ENCODE measurements at places on chromosomes 3 and 15.
A peak's percentile ranks its signal among the peaks of the same experiment; 100 is the strongest.

GRCh38 chr3:183641882-183642281, 6.5 kb downstream of the KLHL24 start:
- DNase-seq, result no peak

GRCh38 chr3:103889675-103890074, 1454.9 kb downstream of the ZPLD1 start:
- DNase-seq, result no peak

GRCh38 chr3:36540888-36541518, 160.7 kb downstream of the STAC start:
- peak; percentile 17 for DNase-seq

GRCh38 chr3:59235634-59236012, 185.8 kb upstream of the CFAP20DC start:
- no peak for DNase-seq

DNA sequence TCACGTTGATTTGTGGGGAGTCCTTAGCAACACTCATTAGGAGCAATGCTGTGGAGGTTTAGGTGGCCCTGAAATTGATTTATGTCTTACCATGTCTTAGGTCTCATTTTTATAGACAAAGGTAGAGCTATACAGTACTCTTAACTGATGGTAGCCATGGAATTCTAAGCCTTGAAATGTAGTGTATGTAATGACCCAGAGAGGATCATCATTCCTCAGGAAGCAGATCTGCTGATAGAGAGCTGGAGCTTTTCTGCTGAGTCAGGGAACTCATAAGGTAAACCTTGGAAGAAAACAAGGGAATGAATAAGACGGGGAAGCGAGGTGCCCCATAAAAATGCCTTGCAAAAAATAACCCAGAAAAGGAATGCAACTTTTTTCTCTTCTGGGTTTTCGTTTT, 34.0 kb upstream of the ZNF639 start:
- DNase-seq, result peak; percentile 91

DNA sequence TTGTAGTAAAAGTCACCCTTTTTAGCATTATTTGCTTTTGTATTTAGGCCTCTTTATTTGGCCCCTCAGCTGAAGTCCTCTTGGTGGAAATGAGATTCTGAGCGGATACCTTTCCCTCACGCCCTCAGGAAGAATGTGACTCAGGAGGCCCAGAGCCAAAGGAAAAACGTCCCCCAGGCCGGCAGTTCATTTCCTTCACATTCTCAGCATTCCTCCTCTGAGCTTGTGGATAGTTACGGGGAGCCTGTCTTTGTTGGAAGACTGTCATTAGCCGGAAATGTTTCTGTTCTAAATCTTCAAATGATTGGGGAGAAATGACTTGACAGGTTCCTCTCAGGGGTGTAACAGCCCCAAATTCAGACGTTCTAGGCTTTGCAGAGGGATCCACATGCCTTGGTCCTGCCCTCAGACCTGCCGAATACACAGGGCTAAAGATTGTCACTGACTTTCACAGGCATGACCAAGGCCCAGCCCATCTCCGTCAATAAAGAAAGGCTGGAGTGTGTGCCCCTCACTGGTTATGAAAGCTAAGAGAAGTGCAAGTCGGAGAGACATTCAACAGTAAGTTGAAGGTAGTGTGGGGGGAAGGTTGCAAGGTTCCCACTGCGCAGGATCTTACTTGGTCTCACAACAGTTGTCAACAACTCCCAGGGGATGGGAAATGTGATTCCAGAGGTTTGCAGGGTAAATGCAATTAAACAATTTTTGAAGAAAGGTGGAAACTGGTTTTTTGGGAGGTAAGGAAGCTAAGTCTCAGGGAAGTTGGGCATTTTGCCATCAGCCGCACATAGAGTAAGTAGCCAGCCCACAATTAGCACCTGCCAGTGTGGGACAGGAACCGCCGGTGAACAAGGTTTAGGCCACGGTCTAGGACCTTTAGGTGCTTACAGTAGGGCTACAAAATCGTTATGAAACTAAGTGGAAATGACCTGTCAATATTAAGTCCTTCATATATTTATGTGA, 39.7 kb upstream of the MYZAP start:
- peak; percentile 30 for DNase-seq

- DNase-seq, result no peak
Observed at GRCh38 chr3:57274845-57275244, 17.6 kb downstream of the ASB14 start.

DNA sequence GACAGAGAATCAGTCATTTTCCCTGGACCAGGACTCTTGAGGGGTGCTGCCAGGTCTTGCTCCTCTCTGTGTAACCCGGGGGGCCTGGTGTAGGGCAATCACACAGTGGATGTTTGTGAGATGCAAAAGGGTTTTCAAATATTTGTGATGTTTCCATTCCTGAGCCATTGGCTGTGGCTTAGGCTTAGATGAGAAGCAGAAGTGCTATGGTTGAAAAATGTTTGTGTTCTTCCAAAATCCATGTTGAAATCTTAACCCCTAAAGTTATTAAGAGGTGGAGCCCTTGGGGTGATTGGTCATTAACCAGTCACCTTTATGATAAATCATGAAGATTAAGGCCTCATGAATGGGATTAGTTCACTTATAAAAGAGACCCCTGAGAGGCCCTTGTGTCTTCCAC, 36.5 kb downstream of the CORO2B start:
- no peak for DNase-seq

GRCh38 chr3:72338942-72339669, 509.1 kb downstream of the SHQ1 start:
- peak; percentile 96 for DNase-seq

GRCh38 chr15:35871282-35871681, 325.3 kb upstream of the DPH6 start:
- DNase-seq, result no peak

DNA sequence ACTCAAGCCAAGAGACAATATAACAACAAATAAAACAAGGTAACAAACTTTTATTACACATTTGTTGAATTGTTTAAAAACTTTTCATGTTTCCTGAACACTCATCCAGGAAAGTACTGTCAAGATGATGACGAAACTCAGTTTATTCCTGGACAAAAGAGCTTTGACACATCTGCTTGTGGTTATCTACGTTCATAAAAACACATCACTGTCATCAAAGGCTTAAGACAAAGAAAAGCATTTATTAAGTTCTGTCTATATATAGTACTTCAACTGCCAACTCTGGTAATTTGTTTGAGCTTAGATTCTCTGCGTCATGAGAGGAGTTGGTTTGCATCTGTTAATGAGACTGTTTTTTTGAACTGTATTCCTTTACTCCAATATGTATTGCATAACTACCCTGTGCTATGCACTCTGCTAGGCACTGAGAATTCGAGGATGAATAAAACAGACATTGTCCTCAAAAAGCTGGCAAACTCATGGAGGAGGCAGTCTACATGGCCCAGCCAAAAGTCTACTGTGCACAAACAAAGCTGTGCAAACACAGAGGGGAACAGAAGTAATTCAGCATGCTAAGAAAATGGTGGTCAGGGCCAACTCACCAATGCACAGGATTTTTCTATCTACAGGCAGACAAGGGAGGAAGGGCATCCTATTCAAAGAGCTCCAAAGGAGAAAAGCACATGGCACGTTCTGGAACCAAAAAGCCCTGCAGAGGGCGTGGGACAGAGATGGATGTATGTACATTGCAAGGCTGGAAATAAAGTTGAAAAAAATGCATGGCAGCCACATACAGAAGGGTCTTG, 21.5 kb downstream of the PLD1 start:
- DNase-seq, result no peak

DNA sequence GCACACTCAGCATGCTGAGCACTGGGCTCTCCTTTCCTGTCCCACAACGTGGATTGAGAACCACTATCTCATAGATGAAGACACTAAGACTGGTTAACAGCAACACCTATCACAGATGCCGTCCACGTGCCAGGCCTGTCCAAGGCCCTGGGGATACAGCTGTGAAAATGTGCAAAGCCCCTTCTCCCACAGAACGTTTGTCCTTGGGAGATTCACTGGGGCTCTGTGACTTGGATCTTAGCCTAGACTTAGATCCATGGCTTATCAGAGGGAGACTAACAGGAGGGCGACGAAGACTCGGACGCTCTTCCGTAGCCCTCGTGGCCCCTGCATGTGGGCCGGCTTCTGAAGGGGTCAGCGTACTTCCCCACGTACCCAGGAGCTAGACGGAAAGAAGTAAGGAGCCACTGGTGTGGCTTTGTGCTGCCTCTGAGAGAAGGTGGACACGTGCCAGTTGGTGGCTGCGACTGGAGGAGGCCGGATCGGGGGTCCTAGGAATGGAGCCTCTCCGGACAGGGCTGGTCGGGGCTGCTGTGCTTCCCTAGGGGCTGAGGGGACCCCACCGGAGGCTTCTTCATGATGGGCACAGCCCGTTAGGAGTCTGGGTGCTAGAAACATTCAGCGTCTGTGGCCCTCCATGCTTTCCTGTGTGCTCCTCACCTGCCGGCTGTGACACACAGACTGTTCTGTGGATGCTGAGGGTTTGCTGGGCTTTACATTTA, 964 bp downstream of the NRROS start:
- no peak for DNase-seq

DNA sequence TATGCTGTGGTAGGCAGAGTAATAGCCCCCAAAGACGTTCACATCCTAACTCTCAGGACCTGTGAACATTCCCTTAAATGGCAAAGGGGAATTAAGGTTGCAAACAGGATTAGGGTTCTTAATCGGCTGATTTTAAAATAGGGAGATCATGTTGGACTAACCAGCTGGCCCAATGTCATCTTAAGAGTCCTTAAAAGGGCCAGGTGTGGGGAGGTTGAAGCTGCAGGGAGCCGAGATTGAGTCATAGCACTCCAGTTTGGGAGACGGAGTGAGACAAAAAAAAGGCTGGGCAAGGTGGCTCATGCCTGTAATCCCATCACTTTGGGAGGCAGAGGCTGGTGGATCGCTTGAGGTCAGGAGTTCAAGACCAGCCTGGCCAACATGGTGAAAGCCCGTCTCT, 1.6 kb upstream of the FLNB start:
- DNase-seq, result no peak

DNA sequence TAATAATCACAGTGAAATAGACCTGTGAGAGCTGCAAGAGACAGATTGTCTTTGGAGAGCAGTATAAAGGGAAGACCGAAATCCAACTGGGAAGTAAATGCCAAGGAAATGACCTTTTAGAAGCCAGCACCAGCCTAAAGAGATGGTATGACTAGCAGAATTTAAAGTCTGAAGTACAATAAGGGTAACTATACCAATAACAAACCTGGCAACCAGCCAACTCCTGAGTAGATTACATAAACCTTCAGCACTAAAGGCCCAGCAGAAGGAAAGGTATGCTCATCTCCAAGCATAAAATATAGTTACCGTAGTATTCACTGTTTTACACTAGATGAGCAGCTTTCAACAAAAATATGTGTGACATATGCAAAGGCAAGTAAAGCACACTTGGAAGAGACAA, 155.1 kb upstream of the SATB1 start:
- DNase-seq, result peak; percentile 31

- DNase-seq, result no peak
Observed at GRCh38 chr3:33848624-33849347, 50.4 kb downstream of the PDCD6IP start.

GRCh38 chr3:108450444-108450843, 60.0 kb downstream of the MYH15 start:
- no peak for DNase-seq

- DNase-seq, result no peak
Observed at GRCh38 chr3:87047852-87048251, 56.9 kb upstream of the VGLL3 start.

DNA sequence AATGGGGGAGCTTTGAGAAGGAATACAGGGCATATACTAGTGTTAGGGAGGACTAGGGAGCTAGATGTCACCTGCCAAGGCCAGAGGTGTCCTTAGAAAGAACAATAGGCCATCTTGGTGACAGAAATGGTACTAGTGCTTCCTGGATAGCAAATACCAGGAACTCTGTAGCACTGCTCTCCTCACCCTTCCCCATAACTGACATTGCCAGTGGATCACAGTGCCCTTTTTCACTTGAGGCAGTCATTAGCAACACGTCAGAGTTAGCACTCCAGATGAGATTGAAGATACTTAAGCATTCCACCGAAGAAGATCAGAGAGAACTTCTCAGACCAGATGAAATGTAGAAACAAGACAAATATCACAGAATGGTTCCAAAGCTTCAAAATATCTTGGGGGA, 103.1 kb upstream of the PDZRN3 start:
- no peak for DNase-seq

DNA sequence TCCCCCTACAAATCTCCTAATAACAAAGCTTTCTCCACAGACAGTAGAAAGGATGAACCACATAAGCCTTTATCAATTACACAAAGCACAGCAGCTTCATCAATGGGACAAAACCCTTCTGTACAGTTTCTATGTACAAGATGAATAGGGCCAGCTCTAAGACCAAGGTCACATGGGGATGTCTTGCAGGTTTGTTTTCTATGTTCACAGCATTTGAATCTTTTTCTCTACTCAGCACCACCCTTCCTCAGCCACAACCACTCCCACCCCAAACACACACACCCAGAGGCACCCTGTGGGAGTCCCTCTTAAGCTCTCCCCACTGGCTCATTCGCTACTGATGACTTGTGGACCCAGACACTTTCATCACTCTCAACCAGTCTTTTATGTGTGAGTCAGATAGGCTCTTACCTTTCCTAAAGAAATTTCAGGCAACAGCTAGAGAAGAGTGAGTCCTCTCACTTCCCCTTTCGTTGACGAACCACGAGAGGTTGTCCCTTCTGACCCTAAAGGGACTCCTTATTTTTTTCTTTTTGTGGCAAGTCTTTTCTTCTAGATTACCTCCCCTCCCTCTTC, 57.9 kb downstream of the ARHGAP31 start:
- no peak for DNase-seq

DNA sequence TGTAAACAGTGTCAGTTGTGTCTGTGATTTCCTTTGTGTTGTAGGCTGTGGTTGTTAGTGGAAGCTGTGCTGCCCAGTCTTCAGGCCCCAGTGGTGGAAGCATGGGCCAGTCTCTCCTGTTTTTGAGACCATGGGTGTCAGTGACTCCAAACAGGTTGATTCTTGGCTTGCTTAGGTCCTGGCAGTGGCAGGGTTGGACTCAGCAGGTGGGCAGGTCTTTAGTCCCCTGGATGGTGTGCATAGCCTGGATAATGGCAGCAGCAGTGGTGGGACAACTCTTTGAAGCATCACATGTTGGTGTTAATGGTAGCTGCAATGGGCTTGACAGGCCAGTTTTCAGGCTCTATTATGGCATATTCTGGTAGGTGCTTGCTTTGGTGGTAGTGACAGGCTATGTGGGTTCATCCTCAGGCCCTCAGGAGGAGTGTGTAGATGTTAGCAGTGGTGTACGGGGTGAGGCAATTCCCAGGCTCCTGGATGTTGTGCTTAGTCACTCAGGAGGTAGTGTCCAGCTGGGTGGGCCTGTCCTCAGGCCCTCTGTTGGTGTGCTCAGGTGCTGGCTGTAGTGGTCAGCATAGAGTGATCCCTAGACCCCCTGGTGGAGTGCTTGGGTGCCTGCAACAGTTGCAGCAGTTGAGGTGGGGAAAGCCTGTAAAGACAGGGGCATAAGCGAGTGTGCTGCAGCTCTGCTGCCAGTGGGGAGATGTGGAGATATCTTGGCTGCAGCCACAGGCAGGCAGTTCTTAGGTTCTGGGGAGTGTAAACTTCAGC, 596.7 kb downstream of the PDCD6IP start:
- no peak for DNase-seq

- DNase-seq, result no peak
Observed at GRCh38 chr15:74209560-74209958, 7.0 kb upstream of the STRA6 start.
